Activated CD4-positive, CD25-positive, alpha-beta regulatory T cell treated with anti-CD3 and anti-CD28 coated beads, Interleukin-2, amount 50 U/mL, for 72 hours (primary cell): ENCODE measurements at places on chromosomes 12 and 14.

GRCh38 chr14:42929806-42930480, 1323.3 kb downstream of the LRFN5 start:
- no peak for DNase-seq

DNA sequence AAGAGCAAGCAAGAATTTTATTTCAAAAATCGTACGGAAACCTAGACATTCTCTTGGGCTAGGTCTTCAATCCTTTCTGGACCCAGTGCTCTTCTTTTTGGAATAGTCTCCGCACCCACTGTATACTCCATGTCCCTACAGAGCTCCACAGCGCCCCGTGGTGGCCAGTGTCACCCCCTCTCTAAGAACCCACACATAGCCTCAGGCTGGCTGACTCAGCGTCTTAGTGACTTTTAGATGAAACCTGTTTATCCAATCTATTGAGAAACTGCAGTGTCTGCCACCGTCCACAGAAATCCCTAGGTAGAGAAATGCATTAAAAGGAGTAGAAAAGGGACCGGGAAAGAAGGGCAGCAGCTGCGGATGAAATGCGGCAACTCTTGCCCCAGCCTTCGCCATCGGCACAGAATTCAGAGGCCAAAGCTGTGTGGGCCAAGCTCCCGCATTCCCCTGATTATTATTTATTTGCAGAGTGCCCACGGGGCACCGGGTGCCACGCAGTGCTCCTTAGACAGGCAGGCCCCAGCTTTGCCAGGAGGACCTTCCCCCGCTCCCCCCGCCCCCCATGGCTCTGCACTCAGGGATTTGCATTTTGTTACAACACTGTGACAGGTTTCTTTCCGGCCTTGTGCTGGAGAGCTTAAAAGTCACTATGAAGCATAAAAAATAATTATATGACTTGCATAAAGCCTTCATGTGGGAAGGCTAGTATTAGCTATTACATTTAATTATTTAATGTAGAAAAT, 170.1 kb upstream of the FKBP4 start:
- DNase-seq = no peak

DNA sequence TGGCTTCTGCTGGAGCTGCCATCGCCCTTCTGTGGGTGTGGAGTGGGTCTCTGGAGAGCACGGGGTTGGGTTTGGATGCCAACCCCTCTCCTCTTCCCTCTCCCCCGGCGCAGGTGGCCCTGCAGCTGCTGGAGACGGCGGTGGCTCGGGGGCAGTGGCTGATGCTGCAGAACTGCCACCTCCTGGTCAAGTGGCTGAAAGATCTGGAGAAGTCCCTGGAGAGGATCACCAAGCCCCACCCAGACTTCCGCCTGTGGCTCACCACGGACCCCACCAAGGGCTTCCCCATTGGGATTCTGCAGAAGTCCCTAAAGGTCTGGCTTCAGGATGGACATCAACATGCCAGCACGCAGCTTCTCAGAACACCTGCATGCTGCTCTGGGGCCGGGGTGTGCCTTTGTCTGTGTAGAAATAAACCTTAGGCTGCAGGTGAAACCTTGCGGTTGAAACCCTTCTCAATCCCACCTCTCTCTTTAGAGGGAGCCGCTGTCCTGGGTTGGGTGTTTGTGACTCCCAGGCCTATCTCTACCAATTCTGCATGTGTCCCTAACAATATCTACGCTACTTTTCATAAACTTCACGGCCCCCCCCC, 44.3 kb downstream of the CCDC92 start:
- DNase-seq = no peak

DNA sequence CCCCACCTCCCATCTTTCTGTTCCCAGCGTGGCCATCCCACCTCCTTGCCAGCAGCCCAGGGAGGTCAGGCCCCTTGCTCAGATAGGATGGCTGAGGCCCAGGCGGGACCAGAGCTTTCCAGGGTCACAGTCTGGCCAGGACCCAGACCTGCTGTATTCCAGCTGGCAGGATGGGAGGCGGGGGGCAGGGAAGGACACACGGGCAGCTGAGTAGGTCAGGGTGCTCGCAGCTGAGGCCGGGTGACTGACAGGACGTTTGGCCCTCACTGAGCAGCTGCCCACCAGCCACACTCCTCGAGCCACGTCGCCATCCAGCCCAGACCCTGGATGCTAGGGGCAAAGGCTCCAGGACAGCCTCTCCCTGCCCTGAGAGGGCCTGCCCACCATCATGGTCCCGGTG, 4.0 kb downstream of the NUDT14 start:
- DNase-seq = no peak

DNA sequence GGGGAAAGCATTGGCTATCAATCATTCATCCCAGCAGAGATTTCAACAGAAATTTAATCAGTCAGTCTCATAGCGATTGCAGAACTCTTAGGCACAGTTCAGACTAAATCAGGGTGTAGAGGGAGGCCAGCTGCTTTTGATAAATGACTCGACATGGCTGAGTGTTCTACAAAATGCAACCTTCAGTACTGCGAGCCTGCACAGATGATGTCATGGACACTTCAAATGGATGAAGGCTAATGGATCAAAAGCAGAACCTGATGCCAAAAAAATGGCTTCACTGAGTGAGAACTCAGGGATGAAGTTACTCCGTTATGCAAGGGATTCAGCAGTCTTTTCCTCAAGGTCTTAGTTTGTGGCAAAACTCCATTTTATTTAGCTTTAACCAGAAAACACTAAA, 167.3 kb downstream of the DACT1 start:
- no peak for DNase-seq

DNA sequence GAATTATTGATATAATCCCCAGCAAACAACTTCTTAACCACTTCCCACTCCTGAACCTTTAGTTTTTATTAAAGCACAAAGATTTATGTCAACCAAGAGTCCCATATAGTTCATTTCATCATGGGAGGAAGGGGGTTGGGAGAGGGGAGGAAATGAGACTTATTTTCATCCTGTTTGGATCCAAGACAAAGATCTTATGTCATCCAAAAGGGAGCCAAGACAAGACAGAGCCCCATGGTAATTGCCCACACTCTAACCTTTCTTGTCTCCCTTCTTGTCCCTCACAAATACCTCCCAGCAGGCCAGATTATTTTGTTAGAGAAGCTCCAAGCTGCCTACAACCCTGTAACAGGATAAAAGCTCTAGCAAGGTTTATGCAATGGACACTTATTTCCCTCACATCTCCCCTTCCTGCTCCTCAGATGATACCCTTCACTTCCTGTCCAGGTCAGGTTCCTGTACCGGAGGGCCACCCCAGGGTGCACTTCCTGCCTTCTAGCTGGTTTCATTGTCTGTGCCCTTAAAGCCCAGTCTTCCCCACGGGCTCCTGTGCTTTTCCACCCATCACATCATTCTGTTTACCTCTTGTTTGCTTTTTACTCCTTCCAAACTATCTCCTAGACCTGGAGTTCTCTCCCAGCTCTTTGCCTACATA, 123.7 kb upstream of the MDM1 start:
- no peak for DNase-seq

DNA sequence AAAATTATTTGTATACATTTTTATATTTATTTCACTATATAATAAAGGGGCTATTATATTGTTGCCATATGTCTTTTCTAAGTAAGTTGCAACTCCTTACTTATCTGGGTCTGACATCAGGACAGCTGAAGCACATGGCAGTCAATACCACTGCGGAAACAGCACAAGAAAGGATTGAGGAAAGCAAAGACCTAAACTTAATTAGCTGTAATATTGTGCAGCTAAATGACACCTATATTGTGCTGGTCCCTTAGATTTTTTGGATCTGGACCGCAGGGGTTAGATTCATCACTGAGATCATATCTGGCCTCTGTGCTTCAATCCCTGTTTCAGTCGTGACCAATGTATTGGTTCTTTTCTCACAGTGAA, 359.6 kb upstream of the DIO2 start:
- DNase-seq = no peak

GRCh38 chr12:124588751-124589267, 21.4 kb upstream of the NCOR2 start:
- DNase-seq = no peak

DNA sequence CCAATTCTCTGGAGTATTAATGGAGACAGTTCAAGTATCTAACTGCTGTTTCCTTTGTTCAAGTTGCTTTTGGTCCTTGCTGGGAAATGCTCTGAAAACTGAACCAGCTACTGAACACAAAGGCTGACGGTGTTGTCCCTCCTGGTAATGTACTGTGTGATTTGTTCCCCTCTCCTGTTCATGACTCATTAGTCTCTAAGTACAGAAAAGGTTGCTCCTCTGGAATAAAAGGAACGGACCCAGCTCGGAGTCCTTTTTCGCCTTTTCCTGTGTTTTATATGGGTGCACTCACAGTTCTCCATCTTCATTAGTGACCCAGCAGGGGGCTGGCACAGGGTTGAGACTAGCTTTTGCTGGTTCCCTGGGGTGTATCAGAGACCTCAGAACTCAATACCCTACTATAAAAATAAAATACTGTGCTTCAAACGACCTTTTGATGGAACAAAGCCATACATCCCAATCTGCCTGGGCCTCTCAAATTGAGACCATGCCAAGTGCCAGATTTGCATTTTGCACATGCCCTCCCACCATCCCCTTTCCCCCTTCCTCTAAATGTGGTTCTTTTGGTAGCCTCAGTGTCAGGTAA, 269.7 kb downstream of the RAD51B start:
- no peak for DNase-seq

GRCh38 chr14:30283822-30284446, 275.0 kb upstream of the G2E3 start:
- no peak for DNase-seq
